Activated naive CD4-positive, alpha-beta T cell (primary cell): ENCODE measurements at places on chromosomes 5 and 9.

GRCh38 chr5:111935835-111936234 is 178.8 kb upstream of the NREP start:
- no peak for DNase-seq

DNA sequence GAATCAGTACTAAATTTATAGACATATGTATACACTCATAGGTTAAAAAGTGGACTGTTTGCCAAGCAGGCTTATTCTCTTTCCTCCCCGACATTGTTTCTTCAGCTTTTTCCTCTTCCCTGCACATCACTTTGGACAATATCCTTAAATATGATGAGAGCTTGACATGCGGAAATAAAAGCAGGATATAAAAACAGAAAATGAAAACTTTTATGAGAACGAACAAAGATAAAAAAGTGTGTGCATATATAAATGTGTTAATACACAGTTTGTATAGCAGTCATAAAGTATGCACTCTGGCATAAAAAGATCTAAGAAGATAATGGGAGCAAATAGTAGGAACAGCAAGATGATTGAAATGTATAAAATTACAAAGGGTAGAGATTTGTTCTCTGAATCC is 86.4 kb upstream of the IFNE start:
- DNase-seq, result no peak

- no peak for DNase-seq
These were observed 344.9 kb downstream of the ARL15 start for GRCh38 chr5:53965459-53965858.

- no peak for DNase-seq
These were observed 926.3 kb downstream of the TAF11L14 start for GRCh38 chr5:18560602-18561001.

- no peak for DNase-seq
These were observed 13.2 kb upstream of the ICE1 start for GRCh38 chr5:5409151-5409810.

DNA sequence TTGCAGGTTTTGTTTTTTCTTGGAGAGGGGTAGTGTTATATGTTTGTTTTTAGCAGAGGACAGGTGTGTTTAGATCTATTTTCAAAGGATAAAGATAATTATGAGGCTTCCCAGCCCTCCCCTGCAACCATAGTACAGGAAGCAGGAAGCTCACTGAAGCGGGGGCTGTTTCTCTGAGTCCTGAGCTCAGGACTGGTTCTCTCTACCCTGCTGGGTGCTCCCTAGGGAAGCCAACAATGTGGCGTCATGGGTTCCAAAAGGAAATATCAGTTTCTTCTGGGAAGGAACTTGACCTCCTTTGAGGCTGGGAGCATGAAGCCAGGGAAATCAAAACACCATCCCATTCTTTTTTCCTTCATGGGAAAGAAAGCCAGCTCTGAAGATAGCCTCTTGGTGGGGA is 62.2 kb downstream of the RAD23B start:
- no peak for DNase-seq

GRCh38 chr5:10384483-10384882 is 31.0 kb downstream of the MARCHF6 start:
- no peak for DNase-seq

DNA sequence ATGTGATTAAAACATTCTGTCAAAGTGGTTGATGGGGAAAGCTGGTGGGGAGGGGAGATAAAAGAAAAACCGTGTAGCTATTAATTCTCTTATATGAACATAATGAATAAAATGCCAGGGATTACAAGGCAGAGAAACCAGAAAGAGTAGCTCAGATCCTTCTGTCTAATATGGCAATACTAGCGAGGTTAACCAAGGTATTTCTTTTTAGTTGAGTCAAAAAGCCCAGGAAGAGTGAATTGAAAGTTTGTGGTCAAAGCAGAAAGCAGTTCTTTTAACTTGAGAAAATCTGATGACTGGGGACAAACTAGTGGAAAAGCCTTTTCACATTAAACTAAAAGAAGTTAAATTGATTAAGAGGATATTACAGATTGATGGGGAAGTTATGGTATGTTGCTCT is 76.0 kb downstream of the ERBIN start:
- no peak for DNase-seq
